ENCODE measurements at places on chromosomes 16 and 17.
A peak's percentile ranks its signal among the peaks of the same experiment; 100 is the strongest.

- DNase-seq, result no peak
Measured at GRCh38 chr16:11160676-11161115, 95.3 kb downstream of the SOCS1 start.

- DNase-seq, result no peak
Measured at GRCh38 chr17:66172691-66173223, 19.2 kb downstream of the CEP112 start.

GRCh38 chr17:65102788-65103187 is 34.4 kb upstream of the RGS9 start:
- DNase-seq, result no peak

- peak; percentile 99 for DNase-seq
Measured at GRCh38 chr17:21043296-21044232, 753 bp upstream of the USP22 start.

GRCh38 chr17:31147507-31148202 is 52.9 kb downstream of the NF1 start:
- no peak for DNase-seq

DNA sequence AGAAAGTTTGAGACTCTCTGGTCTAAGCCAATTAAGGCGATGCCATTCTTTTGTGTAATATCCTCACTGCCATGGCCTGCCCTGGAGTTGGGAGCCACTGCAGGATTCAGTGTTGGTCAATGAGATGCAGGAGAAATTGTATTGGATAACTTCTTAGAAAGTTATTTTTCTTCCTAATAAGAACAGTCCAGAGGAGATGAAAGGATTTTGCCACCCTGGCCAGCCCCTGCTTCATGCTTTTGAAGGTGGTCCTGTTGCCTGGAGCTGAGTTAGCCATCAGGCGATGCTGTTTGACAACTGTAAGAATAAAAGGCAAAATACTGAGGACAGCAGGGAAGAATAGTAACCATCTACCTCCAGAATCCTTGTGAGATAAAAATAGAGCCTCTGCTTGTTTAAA is 35.4 kb upstream of the CNTNAP4 start:
- DNase-seq, result no peak

Data from NCI-H2171 treated with DMSO at 0.1 percent for 48 hours (cell line).